GM04503 (cell line): ENCODE measurements at places on chromosomes 5 and 9.

DNA sequence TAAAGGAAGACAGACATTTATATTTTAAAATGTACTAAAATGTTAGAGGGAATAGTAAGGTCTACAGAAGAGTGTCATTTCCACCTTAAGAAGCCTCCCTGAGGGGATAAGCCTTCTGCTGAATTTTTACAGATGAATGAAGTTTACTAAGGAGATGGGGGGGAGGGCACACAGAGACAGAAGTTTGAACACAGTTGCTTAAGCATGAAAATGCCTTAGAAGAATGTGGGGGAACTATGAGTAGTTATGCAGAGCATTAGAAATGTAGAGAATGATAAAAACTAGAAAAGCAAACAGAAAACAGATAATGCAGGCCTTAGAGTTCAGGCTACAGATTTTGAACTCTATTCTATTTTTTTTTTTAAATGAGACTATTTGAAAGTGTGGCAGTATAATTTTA, 232.2 kb upstream of the VLDLR start:
- DNase-seq, result no peak

DNA sequence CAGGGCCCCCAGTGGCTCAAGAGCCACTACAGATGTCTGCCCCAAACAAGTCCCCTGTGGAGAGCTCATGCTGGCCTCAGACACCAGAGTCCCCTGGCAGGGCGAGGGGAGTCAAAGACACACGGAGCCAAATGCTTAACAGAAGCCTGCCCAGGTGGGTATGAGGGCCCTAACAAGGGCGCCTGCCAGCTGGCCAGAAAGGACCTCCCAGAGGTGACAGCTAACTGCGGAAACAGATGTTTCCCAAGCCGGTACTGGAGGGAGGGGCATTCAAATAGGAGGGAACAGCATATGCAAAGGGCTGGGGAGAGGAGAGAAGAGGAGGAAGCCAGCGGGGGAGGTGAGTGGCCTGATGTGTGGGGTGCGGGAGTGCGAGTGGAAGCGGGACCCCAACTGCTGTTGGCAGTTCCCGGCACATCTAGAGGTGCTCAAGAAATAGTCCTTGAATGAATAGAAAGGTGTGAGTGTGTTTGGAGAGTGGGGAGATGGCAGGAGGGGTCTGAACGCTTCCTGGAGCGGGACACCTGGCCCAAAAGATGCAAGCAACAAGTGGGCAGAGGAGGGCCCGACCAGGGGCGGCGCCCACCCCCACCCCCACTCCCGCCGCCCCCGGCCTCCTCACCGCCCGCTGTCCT, 824 bp downstream of the MXD3 start:
- no peak for DNase-seq

DNA sequence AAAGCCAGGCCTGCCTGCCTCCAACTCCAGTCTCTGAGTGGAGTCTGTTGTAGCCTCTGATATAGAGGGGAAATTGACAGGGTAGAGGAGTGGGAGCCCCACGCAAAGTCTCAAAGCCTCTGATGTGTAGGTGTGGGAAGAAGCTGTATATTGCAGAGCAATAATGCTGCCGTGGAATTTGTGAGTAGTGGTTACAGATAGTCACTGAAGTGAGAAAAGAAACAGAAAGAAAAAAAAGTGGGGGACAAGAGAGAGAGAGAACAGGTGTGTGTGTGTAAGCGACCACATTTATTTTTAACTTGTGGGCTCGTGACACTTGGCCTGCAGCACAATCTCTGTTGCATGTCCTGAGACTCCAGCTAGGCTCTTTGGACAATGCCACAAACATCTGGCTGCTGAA, 227.8 kb downstream of the NSG2 start:
- DNase-seq, result no peak

- DNase-seq, result no peak
Measured at GRCh38 chr9:107172979-107173347, 110.1 kb upstream of the RAD23B start.

GRCh38 chr5:151628112-151628823, 37.1 kb upstream of the FAT2 start:
- DNase-seq, result peak; percentile 63

DNA sequence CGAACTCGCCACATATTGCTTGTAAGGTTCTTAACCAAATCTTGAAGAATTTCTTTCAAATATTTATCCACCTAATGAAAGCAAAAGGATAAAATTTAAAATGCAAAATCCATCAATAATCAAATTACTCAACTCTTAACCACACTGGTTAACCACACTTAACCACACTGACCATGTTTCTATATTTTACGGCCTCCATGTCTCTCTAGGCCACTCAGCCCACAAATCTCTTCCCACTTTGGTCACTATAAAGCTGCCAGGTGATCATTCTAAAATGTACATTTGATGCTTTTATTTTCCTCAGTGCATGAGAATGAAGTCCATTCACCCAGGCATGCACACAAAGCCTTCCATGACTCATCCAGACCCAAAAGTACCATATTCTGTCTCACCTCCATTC, 56.4 kb upstream of the OR2K2 start:
- DNase-seq, result no peak

DNA sequence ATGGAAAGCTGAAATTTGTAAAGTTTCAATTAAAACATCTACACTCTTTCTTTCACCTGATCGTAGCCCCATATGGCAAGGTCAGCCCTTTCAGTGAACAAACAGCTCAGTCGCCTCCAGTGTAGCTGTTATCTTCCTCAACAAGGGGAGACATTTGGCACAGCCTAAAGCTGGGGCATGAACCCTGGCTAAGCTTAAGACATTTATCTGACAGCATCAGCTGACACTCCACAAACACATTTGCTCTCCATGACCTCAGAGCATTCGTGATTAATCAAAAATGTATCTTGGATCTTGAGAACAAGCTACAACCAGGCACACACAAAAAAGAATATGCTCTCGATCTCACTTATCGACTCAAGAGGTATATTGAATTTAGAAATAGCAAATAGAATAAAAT, 67.3 kb downstream of the POU5F2 start:
- DNase-seq, result no peak

GRCh38 chr9:37769306-37769705, 15.6 kb downstream of the EXOSC3 start:
- DNase-seq, result no peak

DNA sequence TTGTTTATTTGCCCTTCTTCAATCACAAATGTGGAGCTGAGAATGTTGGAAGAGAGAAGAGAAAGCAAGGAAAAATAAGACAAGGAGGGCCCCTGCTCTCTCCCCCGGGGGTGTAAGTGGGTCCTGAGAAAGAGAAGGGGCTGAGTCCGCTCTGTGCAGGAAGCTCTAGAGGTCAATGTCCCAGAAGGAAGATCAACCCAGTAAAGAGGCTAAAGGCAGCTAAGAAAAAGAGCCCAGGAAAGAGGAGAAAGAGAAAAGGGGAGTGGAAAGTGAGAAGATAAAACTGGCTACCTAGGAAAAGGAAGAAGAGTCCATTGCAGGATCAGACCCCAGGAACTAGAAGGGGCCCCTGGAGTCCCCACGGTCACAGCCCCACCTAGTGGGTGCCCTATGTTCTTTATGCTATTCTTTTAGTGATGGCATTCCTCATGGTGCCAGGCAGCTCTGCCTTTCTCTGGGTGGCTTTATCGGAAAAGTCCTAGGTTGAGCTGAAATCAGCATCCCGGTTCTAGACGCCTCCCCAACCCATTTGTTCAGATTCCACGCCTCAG, 583.4 kb downstream of the ACTL7B start:
- no peak for DNase-seq

- DNase-seq, result peak; percentile 90
Measured at GRCh38 chr9:128098297-128099230, 29.0 kb downstream of the PTGES2 start.

DNA sequence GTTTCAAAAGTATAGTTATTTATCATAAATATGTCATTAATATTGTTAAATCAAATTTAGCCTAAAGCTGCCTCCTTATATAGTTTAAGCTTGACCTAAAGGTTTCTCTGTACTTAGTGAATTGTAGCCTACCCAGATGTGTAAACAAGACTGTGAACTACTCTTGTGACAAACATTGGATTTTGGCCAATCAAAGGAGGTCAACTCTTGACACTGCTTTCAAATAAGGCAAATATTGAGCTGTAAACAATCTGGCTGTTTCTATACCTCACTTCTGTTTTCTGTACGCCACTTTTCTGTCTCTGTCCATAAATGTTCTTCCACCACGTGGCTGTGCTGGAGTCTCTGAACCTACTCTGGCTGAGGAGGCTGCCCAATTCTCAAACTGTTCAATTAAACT, 51.2 kb downstream of the FXN start:
- DNase-seq, result no peak

DNA sequence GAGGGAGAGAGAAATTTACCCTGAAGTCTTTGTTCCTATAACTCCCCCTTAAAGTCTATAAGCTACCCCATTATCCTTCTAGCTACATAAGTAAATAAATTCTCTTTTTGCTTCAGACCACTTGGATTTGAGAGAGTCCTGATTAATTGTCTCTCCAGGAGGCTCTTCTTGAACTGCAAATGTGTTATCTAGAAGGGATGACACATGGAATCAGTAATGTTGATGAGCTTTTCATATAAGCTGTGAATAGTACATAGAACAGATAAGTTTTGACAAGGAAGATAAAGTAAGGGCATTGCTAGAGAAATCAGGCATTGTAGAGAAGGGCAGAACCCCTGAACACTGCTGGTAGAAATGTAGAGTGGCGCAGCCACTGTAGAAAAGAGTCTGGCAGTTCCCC, 42.5 kb upstream of the GNPDA1 start:
- no peak for DNase-seq

DNA sequence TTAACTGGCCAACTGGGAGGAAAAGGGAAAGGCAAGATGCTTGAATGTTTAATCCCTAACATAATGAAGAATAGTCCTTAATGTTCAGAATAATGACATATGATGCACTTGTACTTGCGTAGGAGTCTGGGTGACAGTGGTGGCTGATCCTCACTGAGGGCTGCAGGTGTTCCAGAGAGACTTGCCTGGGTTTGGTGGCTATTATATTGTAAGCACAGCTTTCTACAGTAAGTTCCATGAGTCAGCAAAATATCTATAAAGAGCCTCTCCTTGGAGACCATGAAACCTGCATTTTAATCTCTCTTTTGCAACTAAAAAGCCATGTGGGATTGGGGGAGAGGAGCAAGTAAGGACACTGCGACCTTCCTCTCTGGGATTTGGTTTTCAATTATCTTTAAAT, 1.9 kb upstream of the NPR2 start:
- DNase-seq, result no peak

DNA sequence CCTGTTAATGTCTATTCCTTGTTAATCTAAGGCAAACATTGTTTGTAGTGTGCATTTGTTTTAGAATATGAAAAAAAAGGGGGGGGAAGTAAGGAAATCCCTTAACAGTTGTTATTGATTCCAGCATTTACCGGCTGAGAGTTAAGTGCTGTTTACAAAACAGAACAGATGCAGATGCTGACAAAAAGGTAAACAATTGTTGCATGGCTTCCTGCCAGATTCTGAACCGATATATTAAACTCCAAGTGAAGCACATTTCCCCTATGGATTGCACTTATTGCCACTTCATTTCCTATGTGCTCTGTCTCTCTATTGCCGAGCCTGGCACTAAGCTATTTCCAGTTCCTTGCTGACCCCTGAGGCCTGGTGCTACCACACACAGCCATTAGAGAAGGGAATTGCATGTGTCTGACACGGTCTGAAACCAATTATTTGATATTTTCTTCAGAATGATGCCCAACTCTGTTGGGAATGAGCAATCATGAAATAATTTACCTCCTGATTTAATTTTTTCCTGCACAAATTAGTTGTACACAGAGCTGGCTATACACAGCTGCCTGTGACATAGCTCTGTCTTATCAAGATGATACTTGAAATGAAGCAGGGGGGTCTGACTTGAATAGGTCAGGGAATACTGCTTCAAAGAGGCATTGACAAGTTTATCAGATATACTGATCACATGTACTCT, 109.8 kb downstream of the KIAA0825 start:
- no peak for DNase-seq

GRCh38 chr5:156396830-156397081, 69.8 kb downstream of the SGCD start:
- no peak for DNase-seq

DNA sequence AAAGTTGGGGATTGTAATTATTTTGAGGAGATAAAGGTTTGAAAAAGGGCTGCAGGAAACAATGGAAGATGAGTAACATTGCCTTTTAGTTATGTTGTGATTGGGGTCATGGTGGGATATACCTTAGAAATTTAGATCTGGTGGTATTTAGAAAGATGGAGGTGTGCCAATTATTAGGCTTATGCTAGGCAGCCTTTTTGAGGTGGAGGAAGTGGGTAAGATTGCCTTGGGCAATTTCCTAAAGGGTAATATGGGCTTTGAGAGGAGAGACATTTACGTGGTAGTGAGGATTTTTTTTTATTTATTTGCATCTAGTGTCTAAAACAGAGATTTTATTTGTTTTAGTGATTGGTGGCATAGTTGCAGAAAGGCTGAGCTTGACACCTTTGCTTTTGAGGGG, 10.5 kb downstream of the HSPA4 start:
- DNase-seq, result no peak

DNA sequence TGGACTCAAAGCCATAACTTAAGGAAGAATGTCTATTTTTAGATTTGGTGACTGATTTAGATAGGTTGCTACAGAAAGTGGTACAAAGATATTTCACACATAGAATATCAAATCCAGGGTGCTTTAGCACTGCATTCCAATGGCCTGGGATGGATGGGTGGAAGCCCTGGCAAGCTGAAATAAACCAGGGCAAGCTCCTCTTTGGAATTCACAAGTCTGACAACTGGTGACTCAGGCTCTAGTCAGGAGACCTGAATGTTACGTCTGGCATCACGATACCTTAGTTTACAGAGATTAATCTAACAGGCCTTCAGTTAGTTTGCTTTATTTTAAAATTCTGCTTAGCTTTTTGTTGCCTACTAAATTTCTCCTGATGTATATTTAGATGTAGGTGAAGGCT, 144.0 kb downstream of the TMC1 start:
- DNase-seq, result peak; percentile 54

DNA sequence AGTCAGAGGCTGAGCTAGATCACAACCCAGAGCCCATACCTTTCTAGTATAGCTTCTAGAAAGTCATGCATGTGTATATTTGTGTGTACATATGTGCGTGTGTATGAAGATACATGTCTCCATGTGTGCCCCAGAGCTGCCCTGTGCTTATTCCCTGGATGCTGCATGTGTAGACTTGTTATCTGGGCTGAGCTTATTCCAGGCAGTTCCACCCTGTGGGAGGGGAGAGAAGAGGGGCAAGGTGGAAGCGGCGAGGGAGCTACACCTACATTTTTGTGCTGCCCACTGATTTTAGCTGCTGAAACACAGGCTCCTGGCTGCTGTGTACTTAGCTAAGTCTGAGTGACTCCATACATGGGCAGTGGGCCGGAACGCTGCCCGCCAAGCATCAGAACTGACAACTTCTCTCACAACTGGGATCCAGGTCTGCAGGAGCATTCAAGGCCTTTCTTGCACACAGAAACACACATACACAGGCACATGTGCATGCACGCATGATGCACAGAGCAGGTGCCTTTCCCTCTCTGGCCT, 38.0 kb upstream of the XPA start:
- no peak for DNase-seq

DNA sequence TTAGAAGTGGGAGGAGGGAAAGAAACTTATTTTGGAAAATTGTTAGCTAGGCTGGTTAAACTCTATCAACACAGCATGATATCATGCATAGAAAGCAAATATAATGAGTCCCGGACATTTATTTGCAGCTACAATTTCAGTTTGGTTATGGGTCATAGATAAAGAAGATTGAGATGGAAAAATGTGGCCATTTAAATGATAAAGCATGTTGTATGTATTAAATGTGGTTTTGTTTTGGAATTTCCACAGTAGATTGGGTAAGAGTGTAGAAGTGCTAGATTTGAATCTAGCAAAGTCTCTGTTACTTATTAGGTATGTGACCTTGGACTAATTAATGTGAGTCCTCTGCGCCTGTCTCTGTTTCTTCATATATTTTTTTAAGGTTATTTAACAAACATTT, 217.4 kb downstream of the KDM4C start:
- DNase-seq, result no peak
